Heart left ventricle (tissue), 16 donors: ENCODE measurements at places on chromosomes 12 and 14. TPM values are rescaled to one million over a fixed set of nuclear protein-coding genes. Genes with fewer than 3 reads are reported as not detected.

DNA sequence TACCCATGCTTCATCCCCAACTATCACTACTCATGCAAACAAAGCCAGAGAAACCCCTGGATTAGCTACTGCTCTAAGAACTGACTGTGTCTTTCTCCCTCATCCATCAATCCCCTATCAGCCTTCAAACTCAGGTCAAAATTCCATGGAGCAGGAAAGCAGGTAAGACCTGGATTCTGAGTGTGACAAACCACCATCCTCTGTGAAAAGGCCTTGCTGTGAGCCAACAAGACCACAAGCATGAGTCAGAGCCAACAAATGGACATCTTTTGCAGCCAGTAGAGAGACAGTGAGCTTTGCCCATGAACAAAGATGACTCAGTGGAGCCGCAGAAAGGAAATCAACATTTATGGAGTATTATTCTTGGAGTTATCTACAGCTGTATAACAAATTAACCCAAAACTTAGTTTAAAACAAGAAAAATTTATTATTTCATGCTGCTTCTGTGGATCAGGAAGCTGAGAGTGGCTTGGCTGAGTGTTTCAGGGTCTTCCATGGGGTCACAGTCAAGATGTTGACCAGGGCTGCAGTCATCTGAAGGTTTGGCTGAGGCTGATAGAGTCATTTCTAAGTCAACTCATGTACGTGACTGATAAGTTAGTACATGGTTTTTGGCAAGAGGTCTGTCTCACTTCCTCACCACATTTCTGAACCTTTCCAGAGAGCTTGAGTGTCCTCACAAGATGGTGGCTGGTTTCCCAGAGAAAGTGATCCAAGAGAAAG lies 61.1 kb downstream of the PITPNM2 start:
- no peak for DNase-seq

DNA sequence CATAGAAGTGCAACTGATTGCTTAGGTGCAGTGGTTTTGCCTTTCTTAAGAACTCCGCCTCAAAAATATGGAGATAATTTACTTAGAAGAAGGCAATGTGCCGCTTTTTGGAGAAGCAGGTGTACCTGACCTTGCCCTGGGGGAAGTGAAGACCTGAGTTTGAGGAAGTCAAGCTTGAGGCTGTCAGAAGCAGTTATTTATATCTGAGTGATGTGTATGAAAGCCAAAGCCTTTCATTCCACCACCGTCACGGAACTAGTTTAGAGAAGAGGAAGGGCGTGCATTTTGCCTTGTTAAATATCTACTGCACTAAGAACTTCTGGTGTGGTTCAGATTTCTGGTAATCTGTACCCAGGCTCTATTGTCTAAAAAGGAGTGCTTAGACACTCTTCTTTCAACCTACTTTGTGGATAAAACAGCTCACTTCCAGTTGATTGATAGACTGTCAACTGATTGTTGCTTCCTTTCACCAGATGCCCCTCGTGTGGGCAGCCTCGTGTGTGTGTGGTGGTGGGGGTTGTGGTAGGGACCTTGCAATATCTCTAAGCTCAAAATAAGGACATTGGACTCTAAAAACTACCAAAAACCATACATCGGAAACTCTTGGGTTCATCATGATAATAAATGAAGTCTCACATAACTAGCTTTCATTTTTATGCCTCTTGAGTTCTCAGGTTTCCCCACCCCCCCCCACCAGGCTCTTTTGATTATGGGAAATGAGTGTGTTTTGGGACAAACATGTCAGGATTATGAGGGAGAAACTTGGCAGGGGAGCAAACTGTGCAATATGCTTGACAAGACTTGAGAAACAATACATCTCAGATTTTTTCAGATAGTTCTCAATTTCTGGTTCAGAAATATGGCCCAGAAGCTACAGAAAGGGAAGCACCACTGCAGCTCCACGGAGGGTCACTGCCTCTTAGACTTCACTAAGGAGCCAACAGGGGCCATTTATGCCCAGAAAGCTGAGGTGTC lies 78.6 kb downstream of the ARF6 start:
- no peak for DNase-seq

- no peak for DNase-seq
Observed at GRCh38 chr14:96817750-96818666, 20.8 kb downstream of the VRK1 start.

DNA sequence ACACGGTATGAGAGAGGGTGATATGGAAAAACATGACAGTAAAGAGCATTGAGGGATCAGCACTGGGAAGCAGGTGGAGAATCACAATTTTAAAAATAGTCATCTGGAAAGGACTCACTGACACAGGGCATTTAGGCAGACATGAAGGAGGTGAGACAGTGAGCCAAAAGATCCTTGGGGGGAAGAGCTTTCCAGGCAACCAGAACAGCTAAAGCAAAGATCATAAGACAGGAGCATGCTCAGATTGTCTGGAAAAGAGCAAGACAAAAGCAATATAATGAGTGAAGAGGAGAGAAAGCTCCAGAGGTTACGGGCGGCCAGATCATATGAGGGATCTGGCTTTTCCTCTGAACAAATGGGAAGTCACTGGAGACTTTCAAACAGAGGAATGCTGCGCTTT lies 63.9 kb downstream of the DENND5B start:
- DNase-seq, result no peak

GRCh38 chr12:8953773-8954402 lies 4.4 kb upstream of the M6PR start:
- no peak for DNase-seq

GRCh38 chr14:104003616-104004015 lies 61.3 kb upstream of the RD3L start:
- no peak for DNase-seq

GRCh38 chr12:118851891-118852290 lies 129.4 kb upstream of the SRRM4 start:
- no peak for DNase-seq

GRCh38 chr12:103444983-103445382 lies 50.8 kb downstream of the C12orf42 start:
- DNase-seq, result no peak

GRCh38 chr12:89040146-89040964 lies 311.9 kb downstream of the DUSP6 start:
- DNase-seq, result no peak

GRCh38 chr12:130424858-130425697 lies 87.4 kb downstream of the PIWIL1 start:
- DNase-seq, result no peak

GRCh38 chr12:79174626-79175025 lies 310.1 kb downstream of the SYT1 start:
- DNase-seq, result no peak

DNA sequence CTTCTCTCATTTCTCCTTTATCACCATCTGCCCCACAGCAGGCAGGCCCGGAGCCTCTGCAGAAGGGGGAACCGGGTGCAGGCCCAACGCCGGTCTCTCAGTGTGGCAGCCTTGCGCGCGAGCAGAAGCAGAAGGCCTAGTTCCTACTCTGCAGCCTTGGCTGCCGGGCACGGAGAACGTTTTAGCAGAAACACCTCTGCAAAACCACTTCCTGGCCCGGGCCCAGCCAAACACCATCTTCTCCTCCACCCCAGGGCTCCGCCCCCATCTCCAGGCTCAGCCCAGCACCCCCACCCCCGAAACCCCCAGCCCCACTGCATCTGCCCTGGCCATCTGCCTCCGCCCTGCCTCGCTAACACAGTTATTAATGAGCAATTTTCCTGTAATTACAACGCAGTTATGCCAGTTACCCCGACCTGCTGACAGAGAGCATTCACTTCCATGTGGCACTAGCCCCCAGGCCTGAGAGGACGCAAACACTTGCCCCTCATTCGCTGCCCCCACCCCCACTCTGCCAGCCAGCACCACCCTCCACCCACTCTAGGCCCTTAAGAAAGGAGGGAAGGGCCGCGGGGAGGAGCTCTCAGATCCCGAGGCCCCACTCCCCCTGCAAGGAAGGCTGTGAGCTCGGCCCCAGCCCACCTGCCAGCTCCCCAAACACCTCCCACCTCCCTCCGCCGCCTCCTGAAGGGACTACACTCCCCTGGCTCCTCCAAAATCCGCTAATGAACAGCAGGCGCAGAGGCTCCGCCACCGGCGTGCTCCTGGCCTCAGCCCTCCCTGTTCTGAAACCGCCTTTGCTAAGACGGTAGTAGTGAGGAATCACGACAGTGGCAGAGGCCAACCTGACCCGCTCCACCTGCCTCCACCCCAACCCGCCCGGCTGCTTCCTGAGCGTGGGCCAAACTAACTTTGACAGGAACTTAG lies 44.7 kb upstream of the FBRSL1 start:
- no peak for DNase-seq

DNA sequence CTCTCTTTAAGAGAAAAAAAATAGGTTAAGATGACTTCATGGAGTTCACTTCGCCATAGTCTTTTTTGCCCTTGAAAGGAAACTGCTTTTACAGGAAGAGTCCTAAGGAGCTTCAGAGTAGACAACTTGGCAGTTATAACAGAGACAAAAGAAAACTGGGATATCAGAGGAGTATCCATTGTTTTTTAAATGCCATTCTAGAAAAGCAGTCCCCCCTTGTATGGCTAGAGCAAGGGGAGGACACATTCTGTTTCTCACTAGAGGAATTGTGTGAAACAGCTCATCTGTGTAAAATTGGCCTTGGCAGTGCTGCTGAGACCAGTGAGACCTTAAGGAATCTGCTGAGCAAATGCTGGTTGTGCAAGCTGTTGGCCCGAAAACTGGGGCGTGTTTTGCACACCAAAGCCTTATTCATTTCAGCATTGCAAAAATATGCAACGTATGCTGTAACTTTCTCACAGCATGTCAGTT lies 128.0 kb downstream of the GPR135 start:
- peak; percentile 60 for DNase-seq

GRCh38 chr14:53536446-53536845 lies 383.3 kb upstream of the DDHD1 start:
- no peak for DNase-seq

- no peak for DNase-seq
Observed at GRCh38 chr14:87251011-87251410, 742.0 kb downstream of the GALC start.

GRCh38 chr12:49039421-49040363 lies 20.9 kb downstream of the KMT2D start:
- peak; percentile 17 for DNase-seq

DNA sequence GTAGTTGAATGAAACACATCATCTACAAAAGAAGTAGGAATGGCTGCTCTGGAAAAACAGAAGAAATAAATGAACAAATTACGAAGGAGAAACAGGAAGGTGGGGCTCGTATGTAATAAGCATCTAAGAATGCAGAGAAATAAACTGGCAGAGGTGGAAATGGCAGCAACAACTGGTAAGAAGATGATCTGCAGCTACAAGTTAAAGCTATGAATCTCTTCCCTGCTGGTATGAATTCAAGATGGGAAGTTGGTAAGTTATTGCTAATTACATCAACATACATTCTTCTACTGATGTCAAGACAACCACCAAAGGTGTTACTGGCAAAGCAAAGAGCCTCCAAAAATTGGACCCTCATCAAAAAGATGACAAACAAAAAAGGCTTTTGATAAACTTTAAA lies 59.8 kb downstream of the HECTD4 start:
- no peak for DNase-seq

GRCh38 chr12:123860377-123860776 lies 98.3 kb downstream of the DNAH10 start:
- DNase-seq, result no peak

GRCh38 chr14:99264691-99265450 lies 7.1 kb downstream of the BCL11B start:
- DNase-seq, result no peak

DNA sequence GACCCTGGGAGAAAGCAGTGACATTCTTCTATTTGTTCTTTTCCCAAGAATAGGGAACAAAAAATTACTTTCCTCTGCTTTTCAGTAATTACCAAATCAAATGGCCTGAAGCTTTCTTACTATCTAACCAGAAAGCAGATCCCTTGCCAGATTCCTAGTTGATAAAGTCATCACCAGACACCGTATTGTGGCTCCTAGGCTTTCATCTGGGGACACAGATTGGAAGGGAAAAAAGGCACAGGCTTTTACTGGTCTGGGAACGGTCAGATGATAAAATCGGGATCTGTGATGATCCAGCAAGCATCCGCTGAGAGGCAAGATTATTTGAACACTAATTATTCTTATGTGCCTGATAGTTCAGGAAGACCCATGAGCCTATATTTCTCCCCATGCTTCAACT lies 79.1 kb upstream of the BCL2L14 start:
- DNase-seq, result no peak

GRCh38 chr12:26338586-26339572 lies 143.5 kb downstream of the SSPN start:
- DNase-seq, result no peak

DNA sequence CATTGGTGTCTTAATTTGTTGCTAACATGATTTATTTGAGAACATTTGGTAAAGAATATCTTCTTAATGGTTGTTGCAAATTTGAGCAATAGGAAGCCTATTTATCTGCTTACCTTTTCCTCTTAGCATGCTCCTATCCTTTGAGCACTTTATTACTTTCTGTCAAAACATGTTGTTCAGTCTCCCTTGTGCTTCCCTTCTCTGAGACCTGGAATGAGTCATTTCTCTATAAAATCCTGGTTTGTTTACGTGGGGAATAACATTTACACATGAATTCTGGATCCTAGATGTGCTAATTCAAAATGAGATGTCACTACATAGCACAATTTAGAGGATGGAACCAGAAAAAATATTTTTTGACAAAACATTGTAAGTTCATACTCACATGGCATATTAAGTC lies 844.0 kb upstream of the LRFN5 start:
- DNase-seq, result no peak

DNA sequence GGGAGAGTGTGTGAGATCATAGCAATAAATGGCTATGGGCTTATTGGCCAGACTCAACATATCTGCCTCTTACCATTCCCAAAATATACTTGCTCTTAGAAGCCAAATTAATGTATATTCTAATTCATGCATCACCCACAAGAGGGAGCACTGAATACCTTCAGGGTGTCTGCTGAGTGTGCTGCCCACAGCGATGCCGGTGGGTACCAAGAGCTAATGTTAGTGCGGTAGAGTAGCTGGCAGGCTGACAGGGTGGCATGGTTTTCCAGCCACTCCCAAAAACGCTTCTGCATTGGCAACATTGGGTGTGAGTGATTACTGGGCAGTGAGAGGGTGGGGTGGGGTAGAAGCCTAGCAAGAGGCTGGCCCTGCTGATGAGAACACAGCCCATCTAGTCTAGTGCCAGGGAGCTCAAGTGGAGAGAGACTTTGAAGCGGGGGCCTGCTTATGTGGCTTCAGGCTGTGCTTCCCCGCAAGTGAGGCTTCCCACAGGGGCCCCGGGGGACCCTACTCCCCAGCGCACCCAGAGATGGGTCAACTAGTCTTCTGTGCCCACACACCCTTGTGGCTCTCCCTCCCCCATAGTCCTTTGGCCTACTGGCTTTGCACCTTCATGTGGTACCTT lies 9.2 kb upstream of the PLEKHD1 start:
- no peak for DNase-seq

- peak; percentile 63 for DNase-seq
Observed at GRCh38 chr14:58239244-58240195, 5.1 kb upstream of the PSMA3 start.

The RAB35 gene
- 23.3 TPM for total RNA-seq

The CSRP2 gene
- 18.4 TPM for total RNA-seq

The AVPR1A gene
- 0.79 TPM for total RNA-seq

The LTBR gene
- 35.1 TPM for total RNA-seq

The SLC39A9 gene
- total RNA-seq, result 30.0 TPM

The NUAK1 gene
- total RNA-seq, result 48.4 TPM

The NAV3 gene
- 13.8 TPM for total RNA-seq

The NTF3 gene
- 0.35 TPM for total RNA-seq

The GPR132 gene
- 0.48 TPM for total RNA-seq

The KITLG gene
- total RNA-seq, result 8.0 TPM

The IL22 gene
- total RNA-seq, result not detected
